Left colon (tissue), 2 donors: ENCODE measurements at places on chromosomes 16 and 17.

DNA sequence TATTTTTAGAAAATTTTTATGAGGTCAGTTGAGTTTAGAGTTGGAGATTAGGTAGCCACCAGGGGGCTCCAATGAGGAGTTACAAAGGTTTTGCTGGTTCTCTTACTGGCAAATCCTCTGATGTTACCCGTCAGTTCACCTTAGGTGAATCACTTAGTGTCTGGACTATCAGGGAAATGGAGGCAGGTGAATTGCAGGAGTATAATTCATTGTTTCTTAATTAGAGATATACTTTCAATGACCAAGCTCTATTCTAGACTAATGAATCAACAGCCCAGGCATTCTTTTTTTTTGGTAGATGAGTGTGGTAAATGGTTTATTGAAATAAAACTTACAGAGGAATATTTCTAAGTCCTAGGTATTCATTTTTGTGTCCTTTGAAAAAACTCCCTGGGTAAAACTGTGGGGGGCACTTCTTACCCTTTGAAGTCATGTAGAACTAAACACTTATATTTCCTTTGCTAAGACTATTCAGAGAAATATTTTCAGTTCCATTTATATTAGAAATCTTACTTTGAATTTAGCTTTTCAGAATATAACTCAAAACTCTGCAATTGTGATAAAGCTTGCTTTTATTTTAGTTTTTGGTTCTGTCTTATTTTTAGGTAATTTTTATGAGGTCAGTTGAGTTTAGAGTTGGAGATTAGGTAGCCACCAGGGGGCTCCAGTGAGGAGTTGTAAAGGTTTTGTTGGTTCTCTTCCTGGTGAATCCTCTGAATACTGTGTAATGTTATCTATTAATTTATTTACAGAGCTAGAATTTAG, 17.7 kb downstream of the PSMD11 start:
- DNase-seq, result no peak

- DNase-seq, result no peak
Measured at GRCh38 chr17:27596566-27597187, 34.3 kb upstream of the LGALS9 start.

GRCh38 chr17:39208893-39209292, 8.8 kb downstream of the RPL19 start:
- peak; percentile 84 for DNase-seq

- DNase-seq, result no peak
Measured at GRCh38 chr17:76554131-76554530, 14.3 kb downstream of the PRCD start.

DNA sequence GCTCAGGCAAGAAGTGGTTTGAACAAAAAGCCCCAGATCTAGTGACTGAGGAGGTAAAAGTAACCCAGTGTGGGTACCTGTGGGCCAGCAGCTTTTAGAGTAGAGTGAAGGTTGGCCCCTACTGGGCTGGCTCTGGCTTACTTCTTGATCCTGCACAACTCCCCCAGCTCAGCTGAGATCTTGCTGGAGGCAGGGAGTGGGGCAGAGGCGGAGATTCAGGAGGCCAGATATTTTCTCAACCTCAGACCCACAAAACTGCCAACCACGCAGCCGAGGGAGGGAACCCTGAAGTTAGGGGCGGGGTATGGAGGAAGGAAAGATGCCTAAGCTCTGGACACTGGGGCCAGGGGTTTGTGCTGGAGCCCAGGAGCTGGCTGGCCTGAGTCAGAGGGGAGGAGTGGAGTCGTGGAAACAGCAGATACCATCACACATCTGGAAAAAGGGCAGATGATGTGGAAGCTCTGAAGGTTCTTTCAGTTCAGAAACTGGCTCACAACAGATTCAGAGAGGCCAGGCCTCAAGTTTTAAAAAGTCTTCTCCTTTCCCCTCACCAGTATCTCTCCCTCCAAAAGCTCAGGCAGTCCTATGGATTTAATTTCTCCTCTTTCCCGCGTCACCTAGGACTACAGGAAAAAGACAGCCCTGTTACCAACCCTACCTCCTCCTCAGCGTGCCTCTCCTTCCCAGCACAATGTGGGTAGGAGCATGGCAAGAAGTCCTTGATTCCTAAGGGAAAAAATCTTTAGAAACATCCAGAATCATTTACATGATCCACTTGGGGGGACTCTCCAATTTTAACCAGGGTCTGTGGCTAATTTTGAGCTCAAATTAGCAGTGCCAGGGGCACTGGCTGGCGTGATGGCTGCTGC, 48.1 kb downstream of the MYO18A start:
- no peak for DNase-seq

- no peak for DNase-seq
Measured at GRCh38 chr16:56628486-56629350, 3.1 kb downstream of the MT1E start.

- no peak for DNase-seq
Measured at GRCh38 chr16:4028144-4028543, 88.1 kb downstream of the ADCY9 start.

DNA sequence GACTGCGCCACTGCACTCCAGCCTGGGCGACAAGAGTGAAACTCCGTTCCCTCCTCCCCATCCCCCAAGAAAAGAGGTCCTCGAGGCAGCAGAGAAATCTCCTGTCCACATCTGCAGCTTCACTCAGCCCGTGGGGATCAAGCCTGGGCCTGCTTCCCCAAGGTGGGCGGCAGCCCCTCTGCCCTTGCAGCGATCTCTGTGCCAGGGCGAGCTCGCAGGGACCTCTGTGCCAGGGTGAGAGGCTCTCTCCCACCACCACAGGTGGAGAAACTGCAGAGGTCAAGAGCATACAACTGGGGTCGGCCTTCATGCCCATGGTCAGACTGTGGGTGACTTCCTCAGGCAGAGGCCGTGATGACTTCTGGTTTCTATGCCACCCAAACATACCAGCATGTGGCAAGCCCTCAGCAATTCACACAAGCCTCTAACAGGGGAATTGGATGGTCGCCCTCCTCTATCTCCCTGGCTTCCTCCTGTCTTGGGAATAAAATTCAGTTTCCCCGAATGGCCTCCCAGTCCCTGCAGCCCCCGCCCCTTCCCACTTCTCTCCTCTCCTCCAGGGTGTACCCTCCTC, 5.5 kb downstream of the SLC43A2 start:
- no peak for DNase-seq

DNA sequence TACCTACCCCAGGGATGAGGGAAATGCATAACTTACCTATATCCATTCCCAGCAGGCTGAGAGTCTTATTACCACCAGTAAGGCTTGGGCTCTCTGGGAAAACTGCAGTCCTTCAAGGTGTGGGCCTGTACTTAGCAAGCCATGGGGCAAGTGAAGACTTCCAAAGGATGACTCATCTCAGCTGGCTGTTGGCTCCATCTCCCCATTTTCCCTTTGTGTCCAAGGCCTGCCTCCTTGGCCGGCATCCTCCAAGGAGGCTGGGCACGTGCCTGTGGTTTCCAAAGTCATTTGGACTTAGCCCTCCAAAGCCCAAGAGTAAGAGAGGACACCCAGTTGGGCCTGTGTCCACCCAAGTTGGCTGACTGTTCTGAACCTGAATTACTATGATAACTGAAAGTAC, 89.8 kb downstream of the TMEM100 start:
- no peak for DNase-seq

DNA sequence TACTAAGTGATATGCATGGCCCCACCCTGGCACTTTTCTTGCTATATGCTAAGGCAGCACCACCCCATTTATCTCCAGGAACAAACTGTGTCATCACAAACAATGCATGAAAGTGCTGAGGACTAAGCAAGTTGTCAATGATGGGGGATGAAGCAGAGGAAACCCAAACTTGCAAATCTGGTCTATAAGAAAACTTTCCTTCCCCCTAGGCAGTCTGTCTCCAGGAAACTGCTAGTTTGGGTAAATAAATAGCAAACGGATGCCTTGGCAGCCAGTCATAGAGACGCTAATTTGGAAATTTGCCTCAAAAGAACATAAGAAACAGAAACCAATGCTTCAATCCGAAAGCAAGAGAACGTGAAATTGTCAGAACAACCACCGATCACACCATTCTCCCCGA, 5.6 kb upstream of the HSBP1 start:
- no peak for DNase-seq

DNA sequence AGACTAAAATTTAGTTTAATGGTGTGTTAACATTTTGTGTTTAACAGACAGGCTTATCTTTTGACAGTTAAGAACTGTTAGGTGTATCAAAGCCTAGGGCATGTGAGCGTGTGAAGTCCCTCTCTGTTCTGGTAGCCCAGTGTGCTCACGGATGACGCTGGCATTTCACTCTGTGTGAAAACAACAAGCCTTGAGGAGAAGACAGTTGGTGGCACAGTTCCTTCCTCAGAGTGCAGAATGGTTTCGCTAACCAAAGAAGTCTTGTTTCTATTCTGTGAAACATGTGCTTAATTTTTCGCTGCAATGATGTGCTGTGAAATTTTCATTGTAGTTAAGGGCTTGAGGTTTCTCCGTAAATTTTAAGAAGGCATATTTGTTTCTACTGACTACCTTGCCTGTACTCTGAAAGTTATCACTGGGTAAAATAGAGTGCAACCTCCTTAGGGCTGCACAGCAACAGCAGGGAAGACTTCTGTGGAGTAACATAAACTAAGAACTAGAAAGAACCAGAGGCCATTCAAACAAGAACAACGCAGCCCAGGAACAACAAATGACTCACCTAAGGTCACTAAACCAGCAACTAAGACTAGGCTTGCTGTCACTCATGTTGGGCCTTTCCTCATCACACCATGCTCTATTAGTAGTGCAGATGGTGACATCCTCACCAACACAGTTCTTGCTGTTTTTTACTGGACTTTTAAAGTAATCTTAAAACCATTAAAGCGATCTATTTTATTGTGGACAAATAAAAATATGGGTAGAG, 33.4 kb downstream of the BRD7 start:
- no peak for DNase-seq

DNA sequence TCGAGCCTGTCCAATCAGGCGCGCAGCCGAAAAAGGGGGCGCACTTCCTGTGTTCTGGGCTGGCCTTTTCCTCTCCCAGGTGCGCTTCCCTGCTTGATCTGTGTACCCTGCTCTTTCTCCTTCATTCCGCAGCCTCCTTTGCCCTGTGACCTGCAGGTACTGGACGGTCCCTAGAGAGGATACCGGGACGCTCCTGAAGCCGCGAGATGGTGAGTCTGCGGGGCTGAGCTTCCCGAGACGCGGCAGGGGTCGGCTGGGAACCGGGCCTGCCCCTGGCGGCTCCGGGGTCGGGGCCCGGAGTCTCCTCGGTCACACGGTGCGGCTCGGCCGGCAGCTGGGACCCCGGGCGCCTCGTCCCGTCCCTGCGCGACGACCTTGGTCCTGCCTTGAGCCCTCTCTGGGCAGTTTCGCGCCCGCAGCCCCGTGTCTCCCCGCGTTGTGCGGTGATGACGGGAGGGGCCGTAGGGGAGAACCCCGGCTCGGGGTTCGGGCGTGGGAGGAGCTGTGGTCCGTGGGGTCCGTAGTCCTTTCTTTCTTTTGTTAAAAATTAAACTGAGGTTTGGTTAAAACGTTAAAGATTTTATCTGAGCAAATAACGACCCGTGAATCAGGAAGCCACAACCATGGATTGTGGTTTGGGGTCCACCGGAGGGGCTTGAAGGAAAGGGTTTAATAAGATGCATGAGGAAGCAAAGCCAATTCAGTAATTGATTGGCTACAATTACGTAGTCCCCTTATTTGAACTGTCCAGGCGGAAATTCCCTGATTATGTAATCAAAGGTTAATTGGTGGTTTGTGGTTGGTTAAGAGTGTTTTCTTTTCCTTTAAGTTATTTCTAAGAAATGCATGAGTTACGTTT, 172.8 kb upstream of the ZNF267 start:
- DNase-seq, result peak; percentile 97

- DNase-seq, result no peak
Measured at GRCh38 chr17:47095268-47095667, 93.8 kb downstream of the CDC27 start.

DNA sequence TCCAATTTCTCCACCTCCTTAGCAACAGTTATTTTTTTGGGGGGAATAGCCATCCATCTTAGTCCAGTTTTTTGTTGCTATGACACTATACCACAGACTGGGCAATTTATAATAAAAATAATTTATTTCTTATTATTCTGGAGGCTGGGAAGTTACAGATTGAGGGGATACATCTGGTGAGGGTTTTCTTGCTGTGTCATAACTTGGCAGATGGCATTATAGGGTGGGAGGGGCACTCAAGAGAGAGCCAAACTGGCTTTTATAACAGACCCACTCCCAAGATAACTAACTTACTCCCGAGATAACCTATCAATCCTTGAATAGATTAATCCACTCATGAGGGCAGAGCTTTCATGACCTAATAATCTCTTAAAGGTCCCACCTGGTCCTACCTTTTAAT, 84.2 kb downstream of the ABCA8 start:
- DNase-seq, result no peak
